ENCODE measurements at places on chromosomes 1 and 21.
A peak's percentile ranks its signal among the peaks of the same experiment; 100 is the strongest.

DNA sequence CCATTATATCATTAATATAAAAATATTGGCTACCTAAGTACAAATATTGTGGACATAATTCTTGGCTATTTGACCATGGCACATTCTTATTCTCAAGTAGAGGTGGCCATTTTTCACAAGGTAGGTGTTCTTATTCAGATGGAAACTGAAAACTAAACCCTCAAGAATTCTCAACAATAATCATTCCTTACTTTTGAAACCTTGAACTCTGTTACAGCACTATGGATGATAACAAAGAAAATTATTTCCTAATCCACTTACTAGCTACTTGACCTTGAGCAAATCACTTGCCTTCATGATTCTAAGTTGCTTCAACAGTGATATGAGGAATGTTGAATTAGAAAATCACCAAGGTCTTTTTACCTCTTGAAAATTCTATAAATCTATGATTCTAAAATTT, 482.2 kb downstream of the PTPRC start:
- no peak for DNase-seq

DNA sequence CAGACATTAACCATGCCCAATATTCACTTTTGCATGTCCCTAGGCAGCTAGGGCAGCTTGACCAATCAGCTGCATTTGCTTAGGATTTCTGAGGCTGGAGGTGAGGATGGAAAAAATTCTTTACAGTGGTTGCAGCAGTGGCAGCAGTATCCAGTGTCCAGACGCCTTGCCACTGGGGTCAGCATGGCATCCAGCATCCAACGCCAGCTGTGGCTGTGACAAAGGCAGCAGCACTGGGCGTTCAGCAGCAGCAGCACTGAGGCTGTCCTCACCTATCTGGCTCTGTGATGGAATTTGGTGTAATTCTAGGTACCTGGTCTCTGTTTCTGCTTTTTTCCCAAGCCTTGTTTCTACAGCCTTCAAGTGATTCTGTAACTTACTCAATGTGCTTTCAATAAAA, 15.5 kb downstream of the RHBDL2 start:
- no peak for DNase-seq

DNA sequence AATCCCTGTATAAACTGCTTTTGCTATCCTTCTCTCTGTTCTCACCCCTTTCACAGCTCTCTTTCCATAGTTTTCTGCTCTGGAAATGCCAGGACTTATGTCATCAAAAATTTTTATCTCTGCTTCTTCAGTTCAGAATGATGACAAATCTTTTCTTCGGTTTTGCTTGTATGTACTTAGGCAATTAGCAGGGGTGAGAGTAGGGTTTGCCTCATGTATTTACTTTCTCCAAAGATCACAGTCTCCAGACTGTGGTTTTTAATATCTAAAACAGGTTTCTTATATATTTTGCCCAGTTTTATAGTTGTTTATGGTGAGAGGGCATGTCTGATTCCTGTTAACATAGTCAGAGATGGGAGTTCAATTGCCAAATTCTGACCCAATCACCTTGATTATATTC, 235.4 kb upstream of the LYPLAL1 start:
- DNase-seq = no peak

DNA sequence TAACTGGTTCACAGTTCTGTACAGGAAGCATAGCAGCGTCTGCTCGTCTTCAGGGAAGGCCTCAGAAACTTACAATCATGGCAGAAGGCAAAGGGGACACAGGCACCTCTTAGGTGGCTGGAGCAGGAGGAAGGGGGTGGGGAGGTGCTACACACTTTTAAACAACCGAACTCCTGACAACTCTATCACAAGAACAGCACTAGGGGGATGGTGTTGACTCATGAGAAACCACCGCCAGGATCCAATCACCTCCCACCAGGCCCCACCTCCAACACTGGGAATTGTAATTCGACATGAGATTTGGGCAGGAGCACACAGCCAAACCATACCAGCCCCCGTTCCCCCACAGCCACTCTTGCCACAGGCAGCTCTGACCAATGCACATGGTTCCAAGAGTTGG, 306.3 kb upstream of the POU3F1 start:
- DNase-seq = no peak

- peak; percentile 98 for DNase-seq
Observed at GRCh38 chr1:66542811-66543767, 9.1 kb downstream of the SGIP1 start.

GRCh38 chr1:20717452-20718342, at the start of gene KIF17:
TSS of gene KIF17 (minus strand) at chr1:20718007. CDS start at chr1:20717706, 301 bp downstream.
- peak; percentile 45 for DNase-seq

- no peak for DNase-seq
Observed at GRCh38 chr1:90561911-90562310, 155.2 kb downstream of the BARHL2 start.

Measured in NCI-H2081 (cell line).